ENCODE measurements at places on chromosomes 6 and 20.

- no peak for DNase-seq
Measured at GRCh38 chr6:2231438-2231837, 14.0 kb downstream of the GMDS start.

DNA sequence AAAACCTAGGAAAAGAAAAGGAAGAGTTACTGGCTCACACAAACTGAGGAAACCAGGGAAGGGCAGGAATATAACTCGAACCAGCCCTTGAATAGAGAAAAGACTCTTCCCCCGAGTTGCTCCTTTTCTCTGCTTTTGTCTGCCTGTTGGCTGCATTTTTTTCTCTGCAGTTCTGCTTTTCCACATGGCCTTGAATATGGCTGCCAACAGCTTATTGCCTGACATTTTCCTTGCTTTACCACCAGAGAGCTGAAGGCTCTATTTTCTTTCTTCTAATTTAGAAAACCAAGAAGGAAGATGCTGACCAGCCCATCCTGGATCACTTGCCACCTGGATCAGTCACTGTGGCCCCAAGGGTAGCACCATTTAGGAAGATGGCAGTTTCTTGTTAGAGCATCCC is 164.8 kb upstream of the MAN1A1 start:
- no peak for DNase-seq

GRCh38 chr6:160055378-160055777 is 66.2 kb upstream of the SLC22A1 start:
- no peak for DNase-seq

DNA sequence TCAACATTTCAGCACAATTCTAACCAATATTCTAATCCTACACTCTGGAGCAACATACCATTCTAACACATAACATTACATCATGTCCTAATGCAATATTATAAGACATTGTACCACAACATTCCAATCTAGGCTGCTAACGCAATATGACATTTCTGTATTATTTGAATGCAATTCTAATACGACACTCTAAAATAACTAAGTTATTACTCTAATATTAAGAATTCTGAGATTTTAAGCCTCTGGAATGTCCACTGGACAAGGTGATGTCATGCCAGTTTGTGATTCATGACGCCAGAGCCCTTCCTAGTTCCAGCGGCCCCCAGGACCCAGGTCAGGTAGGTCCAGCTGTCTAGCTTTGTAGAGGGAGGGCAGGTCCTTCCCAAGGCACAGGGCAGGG is 69.7 kb upstream of the SIRPA start:
- DNase-seq, result no peak

GRCh38 chr6:138769102-138769676 is 4.4 kb upstream of the CCDC28A start:
- no peak for DNase-seq

GRCh38 chr6:165718491-165718891 is 55.5 kb upstream of the PDE10A start:
- no peak for DNase-seq

DNA sequence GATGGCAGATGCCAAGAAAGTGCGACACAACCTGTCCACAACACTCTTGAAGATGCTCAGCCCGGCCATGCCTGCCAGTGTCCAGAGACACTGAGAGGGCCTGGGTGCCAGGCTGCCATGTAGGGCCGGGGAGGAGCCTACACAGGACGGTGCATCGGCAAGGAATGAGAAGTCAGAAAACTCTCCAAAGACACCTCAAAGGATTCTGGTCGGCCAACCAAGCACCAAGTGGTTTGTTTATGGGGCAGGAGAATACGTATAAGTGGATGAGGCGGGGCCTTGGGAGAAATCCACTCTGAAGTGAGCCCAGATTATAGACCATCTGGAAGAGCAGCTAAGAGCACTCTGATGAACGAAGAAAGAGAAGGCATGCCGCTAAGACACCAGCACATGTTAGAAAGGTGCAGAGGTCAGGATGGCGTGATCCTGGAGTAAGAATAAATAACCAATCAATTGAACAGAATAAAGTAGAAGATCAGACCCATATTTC is 120.7 kb upstream of the FOXQ1 start:
- DNase-seq, result no peak

DNA sequence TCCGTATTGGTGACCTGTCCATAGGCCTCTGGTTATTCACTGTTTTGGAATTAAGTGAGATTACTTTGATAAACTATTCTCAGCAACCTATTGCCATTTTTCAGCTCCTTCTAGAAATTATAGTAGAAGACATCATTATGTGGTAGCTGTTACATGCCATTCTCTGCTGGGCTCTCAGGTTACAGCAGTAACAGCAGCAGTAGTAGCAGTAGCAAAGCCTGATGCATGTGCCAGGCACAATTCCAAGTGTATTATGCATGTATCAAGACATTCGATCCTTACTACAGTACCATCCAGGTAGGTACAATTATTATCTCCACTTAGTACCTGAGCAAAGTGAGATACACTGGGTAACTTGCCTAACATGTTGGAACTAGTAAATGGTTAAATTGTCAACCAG is 74.3 kb downstream of the RPS12 start:
- no peak for DNase-seq

DNA sequence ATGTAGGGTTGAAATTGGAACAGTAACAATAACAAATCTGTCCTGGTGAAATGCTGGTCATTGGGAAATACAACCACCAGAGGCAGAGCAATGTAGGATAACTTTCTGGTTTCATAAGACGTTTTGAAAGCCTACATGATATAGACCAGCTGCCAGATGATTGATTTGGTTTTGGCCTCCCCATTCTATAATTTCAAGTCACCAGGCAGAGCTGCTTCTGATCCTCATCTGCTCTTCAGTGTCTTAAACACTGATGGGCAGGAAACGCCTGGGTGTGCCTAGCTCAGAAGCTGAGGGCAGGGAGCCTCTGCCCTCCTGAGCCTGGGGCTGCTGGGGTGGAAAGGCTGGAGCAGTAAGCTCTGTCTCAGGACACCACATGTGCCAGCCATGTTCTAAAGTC is 24.5 kb downstream of the DHX35 start:
- DNase-seq, result no peak

- no peak for DNase-seq
Measured at GRCh38 chr6:53524455-53524815, 20.5 kb downstream of the GCLC start.

- no peak for DNase-seq
Measured at GRCh38 chr6:14384175-14384949, 266.8 kb downstream of the CD83 start.

DNA sequence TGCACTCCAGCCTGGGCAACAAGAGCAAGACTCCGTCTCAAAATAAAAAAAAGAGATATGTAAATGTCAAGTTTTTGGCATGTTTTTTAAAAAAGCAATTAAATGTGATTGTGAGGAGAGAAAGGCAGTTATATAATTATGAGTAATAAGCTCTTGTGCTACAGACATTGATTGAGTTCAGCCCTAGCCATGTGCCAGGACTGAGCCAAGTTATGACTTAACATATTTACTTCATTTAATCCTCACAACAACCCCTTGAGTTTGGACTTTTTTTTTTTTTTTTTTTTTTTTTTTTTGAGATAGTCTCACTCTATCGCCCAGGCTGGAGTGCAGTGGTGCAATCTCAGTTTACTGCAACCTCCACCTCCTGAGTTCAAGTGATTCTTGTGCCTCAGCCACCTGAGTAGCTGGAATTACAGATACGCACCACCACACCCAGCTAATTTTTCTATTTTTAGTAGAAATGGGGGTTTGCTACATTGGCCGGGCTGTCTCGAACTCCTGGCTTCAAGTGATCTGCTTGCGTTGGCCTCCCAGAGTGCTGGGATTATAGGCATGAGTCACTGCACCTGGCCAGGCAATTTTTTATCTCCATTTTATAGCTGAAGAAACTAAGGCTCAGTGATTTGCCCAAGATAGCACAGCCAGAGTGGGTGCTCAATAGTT is 15.0 kb upstream of the CSE1L start:
- DNase-seq, result no peak

DNA sequence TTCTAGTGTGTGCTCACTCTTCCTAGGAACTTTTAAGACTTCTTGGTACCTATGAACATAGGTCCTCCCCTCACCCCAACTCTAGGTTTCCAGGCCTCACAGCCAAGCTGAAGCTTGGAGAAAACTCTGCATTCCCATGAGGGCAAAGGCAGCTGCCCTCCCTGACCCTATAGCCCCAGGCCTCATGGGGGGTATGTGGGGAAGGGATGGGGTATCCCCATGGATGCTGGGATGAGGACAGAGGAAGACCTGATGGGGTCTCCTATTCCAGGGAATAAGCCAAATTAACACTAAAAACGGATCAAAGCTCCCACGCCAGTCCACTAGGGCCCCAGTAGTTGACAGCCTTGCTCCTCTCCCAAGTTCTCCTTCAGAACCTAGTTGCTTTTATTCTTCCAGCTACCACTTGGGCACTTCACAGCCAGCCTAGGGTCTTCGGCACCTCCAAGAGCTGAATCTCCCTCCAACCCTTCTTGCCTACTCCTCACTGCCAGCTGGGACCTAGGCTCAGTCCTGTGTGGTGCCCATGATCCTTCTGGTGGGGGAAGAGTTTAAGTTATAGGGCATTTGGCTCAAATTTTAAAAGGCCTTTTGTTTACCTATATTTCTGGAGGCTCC is 7.8 kb downstream of the TP53INP2 start:
- DNase-seq, result no peak

GRCh38 chr6:33651403-33651802 is 30.3 kb downstream of the ITPR3 start:
- no peak for DNase-seq

- DNase-seq, result no peak
Measured at GRCh38 chr6:141133346-141133745, 999.4 kb upstream of the GJE1 start.

DNA sequence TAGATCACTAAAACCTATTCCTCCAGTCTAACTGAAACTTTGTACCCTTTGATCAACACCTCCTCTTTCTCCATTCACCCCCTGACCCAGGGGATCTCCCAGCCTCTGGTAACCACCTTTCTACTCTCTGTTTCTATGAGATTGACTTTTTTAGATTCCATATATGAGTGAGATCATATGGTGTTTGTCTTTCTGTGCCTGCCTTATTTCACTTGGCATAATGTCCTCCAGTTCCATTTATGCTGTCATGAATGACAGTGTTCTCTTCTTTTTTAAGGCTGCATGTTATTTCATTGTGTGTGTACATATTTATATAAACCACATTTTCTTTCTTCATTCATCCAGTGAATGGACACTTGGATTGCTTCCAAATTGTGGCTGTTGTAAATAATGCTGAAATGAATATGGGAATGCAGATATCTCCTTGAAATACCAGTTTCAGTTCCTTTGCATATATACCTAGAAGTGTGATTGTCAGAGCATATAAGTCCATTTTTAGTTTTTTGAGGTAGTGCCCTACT is 57.7 kb downstream of the DHX35 start:
- no peak for DNase-seq

GRCh38 chr20:32930701-32931100 is 72.0 kb downstream of the EFCAB8 start:
- DNase-seq, result no peak

DNA sequence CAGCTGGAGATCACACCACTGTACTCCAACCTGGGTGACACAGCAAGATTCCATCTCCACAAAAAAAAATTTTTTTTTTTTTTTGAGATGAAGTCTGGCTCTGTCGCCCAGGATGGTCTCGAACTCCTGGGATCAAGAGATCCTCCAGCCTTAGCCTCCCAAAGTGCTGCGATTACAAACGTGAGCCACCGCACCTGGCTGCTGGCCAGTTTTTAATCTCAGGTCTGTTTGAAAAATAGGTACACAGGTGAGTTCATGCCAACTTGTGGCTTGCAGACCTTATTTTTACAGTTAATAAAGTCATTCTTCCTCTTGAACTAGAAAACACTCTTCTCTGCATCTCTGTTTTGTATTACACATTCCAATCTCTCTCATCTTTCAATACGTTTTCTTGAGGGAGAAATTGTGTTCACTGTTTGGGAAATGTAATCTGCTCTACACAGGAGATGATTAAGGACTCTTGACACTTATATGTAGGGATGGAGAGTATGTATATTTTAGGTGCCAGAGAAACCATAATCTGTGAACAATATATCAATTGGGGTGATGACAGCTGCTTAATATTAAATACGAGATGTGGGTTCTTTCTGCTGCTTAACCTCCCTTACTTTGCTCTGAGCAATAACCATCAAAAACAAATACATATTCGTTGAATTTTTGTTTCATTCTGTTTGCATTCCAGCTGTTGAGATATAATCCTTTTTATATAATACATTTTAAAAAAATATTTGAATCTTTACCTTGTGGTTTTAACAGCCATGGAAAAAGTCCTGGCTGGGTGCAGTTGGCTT is 17.7 kb upstream of the RIPOR3 start:
- no peak for DNase-seq

DNA sequence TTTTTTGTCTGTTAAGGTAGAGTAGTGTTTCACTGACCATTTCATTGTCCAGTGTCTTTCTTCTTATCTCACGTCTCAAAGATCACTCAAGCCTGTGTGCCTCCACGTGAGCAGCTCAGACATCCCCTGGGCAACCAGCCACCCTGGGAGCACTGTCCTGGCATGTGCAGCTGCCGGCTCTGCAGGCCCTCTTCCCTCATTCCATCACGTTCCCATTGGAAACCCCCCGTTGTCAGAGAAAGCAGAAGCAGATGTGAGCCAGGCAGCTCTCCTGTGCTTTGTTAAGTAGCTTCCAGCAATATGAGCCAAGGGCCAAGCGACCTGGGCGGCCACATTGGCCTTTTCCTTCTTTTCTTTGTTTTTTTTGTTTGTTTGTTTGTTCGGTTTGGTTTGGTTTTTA is 233.2 kb upstream of the SYNDIG1 start:
- no peak for DNase-seq

DNA sequence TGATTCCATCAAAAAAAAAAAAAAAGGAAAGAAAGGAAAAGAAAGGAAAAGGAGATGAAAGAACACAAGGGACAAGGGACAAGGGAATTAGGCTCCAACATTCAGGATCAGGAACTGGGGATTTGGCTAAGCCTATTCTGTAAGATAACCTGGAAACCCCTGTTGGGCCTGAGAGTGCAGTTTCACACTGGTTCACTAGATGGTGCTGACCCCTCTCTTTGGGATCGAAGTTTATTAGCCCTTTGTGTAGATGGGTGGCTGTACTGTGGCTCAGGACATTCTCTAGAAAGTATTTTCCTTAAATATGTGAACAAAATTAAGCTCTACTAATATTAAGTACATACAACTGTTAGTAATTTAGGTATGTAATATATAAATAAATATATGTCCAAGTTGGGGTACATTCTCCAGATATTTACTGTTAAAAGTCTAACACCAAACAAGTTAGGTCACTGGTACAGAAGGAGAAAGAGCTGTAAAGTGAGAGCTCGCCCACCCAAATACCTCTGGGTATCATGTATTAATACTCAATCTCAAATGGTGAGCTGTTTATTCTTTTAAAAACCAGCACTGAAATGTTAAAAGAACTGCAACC is 6.3 kb downstream of the OR2A4 start:
- DNase-seq, result peak; percentile 52

DNA sequence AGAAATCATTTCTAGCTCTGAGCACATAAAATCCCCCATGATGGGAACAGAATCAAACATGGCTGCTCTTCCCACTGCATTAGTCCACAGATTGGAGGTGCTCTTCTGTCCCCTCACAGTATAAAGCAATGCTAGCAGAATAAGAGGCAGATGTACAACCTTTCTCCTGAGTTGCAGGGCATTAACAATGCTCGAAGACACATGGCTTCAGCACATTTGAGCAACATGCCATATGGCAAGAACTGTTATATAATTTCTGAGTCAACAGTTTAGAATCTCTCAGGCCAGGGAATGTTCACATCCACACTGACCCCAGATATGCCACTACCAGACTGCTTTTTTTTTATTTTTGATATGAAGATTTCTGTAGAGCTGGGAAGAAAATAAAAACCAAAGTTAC is 119.6 kb downstream of the KIF13A start:
- no peak for DNase-seq

All from NCI-H460 (cell line).